Stimulated activated CD4-positive, alpha-beta T cell treated with anti-CD3 and anti-CD28 coated beads, Interleukin-15, amount 100 ng/mL, for 1 hour (primary cell): ENCODE measurements at places on chromosomes 6 and 20.
A peak's percentile ranks its signal among the peaks of the same experiment; 100 is the strongest.

- DNase-seq: no peak
Measured at GRCh38 chr6:48525849-48526248, 414.9 kb upstream of the PTCHD4 start.

DNA sequence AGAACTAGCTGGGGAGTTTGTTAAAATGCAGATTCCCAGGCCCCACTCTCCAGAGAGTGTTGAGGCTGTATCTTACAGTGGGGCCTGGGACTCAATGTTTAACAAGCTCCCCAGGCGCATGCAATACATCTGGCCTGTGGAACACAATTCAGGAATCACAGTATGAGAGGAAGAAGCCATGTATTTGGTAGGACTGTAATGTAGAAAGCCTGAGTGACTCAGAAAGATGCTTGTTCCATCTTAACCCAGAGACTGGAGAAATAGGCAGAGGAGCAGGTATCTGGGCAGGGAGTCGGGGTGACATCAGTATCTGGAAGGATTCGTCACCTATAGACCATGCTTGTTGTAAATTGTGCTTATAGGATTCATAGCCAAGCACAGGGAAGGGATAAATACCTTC, 90.5 kb downstream of the UNC5CL start:
- no peak for DNase-seq

- DNase-seq: no peak
Measured at GRCh38 chr6:9116026-9116425, 680.7 kb upstream of the SLC35B3 start.

DNA sequence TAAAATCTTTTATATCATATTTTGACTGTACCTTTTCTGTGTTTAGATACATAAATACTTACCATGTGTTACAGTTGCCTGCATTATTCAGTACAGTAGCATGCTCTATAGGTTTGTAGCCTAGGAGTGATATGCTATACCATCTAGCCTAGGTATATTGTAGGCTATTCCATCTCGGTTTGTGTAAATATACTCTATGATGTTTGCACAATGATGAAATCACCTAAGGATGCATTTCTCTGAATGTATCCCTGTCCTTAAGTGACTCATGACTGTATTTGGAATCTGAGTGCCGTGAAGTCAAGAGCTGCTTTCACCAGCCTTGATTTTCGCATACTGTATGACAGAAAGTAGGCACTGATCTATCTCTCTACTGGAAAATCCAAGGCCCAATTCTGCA, 129.9 kb downstream of the UTRN start:
- no peak for DNase-seq

- no peak for DNase-seq
Measured at GRCh38 chr6:12324099-12324498, 33.9 kb downstream of the EDN1 start.

- DNase-seq: no peak
Measured at GRCh38 chr6:94751641-94752329, 825.5 kb upstream of the MANEA start.

GRCh38 chr6:122894791-122895190, 101.2 kb upstream of the CLVS2 start:
- no peak for DNase-seq

- DNase-seq: no peak
Measured at GRCh38 chr6:110563711-110564110, 87.3 kb upstream of the SLC22A16 start.

DNA sequence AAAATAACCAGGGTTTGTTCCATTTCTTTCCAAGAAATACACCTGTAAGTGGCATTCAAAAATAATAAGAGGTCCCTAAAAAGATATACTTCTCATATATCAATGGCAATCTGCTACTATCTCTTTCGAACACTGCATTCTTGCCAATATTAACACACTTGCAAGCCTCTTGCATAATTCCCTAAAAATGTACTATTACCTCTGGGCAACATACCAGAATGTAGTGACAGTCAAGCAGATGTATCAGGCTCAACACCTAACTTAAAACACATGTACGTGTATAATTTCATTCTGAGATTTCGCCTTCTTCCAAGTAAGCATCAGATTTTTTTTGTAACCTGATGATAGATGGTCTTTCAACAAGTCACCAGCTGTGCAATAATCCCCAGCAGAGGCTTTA, 3.4 kb downstream of the CBLN4 start:
- no peak for DNase-seq

DNA sequence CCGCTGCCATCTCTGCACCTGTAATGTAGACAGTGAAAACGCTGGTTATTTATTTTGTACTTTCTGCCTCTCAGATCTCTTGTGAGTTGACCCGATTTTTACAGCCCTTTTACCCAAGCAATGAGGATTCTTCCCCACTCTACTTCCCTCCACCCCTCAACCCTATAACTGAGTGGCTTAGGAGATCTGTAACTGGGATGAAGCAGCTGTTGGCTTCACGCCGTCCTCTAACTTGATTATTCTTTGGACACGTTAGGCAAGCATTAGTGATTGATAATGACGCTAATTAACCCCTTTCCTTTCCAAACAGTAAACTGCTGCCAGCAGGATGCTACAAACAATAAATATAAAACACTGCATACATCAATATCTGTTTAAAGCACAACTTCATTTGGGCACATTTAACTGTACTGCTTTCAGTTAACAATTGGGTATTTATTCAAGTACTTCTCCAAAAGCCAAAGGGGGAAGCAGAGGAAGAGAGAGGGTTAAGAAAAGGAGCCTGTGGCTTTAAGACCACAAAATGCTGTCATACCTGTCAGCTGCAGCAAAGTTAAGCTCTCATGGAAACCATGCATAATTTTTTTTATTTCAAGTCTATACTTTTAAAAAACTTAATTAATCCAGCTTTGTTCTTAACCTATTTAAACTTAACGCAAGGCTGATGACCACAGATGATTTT, 21.2 kb downstream of the TFAP2A start:
- no peak for DNase-seq

DNA sequence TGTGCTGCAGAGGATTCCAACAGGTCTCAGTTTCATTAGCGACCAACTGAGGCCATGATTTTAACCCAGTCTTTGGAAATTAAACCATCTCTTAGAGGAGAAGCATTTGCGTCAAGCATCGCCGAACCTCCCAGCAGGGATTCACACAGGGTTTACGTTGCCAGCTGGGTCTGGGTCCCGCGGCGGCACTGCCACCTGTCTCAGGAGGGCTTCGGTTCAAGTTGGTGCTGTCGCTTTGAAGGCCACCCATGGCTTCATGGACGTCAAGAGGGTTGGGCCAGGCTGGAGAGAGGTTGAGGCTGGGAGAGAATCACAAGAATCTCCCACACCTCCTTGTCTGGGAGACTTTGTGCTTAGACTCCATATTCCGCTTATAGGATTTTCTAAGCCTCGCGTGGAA, 43.0 kb upstream of the FRMD1 start:
- DNase-seq: no peak

DNA sequence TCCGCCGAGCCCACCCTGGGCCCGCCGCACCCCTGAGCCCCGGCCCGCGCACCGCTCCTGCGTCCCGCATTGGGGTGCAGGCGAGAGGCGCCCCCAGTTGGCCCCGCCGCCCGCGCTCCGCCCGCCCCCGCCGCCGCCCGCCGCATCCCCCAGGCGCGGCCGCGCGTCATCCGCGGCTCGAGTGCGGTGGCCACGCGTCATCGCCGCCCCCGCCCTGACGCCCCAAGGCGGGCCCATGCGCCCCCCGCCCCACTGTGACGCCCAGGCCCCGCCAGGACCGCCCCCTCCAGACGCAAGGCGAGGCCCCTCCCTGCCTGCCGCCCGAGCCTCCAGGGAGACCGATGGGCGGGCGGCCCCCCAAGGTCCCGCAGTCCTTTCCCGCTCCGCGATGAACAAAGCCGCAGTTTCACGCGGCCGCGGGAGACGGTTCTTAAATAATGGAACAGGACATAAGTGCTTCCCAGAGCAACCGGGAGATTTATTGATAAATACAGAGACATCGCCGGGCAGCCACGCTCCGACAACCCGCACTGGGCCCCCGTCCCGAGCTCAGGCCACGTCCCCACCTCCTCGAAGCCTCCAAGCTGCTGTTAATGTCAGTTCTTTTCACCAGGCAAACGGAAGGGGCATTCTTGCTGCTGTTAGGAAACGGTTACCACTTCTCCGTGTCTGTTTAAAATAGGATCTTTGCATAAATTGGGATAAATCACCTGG, at the start of gene ANKRD60:
Gene ANKRD60 (minus strand): TSS at position 170 of the 714 bp plus-strand sequence. CDS start 0 bp downstream, at position 170.
- peak; percentile 31 for DNase-seq

GRCh38 chr6:25486550-25486949, 165.5 kb upstream of the SCGN start:
- DNase-seq: no peak
